ENCODE measurements at places on chromosomes 11 and 22. TPM values are rescaled to one million over a fixed set of nuclear protein-coding genes. Genes with fewer than 3 reads are reported as not detected.

THAP12 gene
- 39.0 TPM for total RNA-seq

POU2AF1 gene
- total RNA-seq: 0.46 TPM

C22orf42 gene
- total RNA-seq: 1.5 TPM

FOLR1 gene
- 17.1 TPM for total RNA-seq

IGLL5 gene
- total RNA-seq: not detected

Data from endodermal cell (in vitro differentiated cells).